ENCODE measurements at places on chromosomes 7 and 10. TPM values are rescaled to one million over a fixed set of nuclear protein-coding genes. Genes with fewer than 3 reads are reported as not detected.

Gene ST8SIA6
- 2.4 TPM for total RNA-seq

GRCh38 chr10:120995768-120996167 is 144.6 kb downstream of the WDR11 start:
- no peak for DNase-seq

Gene STEAP1B
- total RNA-seq, result 5.1 TPM

Gene C10orf105
- total RNA-seq, result 0.36 TPM

Gene ADIRF
- total RNA-seq, result 688 TPM

- no peak for DNase-seq
These were observed 42.1 kb downstream of the CYP51A1 start for GRCh38 chr7:92092210-92092609.

Gene PLXDC2
- 87.1 TPM for total RNA-seq

- no peak for DNase-seq
These were observed 137.4 kb downstream of the MDFIC start for GRCh38 chr7:115059321-115059720.

- no peak for DNase-seq
These were observed 330.5 kb downstream of the DNAJB6 start for GRCh38 chr7:157667261-157667660.
